Stimulated activated CD4-positive, alpha-beta T cell treated with anti-CD3 and anti-CD28 coated beads, Interleukin-1b, Interleukin-23, amount 100 ng/mL, for 4 hours (primary cell): ENCODE measurements at places on chromosomes 4 and X.

DNA sequence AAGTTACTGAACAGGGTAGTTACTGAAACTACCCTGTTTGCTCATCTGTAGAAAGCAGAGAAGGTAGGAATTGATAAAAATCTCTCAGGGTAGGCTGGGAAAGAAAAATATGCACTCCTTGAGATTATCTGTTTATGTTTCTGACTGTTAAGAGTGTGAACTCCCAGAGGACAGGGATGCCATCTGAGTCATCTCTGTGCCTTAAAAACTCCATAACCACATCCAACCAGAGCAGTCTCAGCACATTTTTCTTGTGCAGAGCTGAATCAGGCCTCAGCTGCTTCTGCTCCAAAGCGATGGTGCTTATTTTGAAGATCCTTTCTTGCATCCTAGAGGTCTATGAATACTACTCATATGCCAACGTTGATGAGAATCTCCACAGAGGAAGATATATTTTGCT, 9.9 kb downstream of the CENPVL3 start:
- no peak for DNase-seq

GRCh38 chr4:86688026-86688425, 93.9 kb downstream of the PTPN13 start:
- DNase-seq = no peak

GRCh38 chrX:68177542-68177941, 255.8 kb downstream of the OPHN1 start:
- DNase-seq = no peak

GRCh38 chrX:53383376-53384076, 38.9 kb downstream of the SMC1A start:
- DNase-seq = no peak

DNA sequence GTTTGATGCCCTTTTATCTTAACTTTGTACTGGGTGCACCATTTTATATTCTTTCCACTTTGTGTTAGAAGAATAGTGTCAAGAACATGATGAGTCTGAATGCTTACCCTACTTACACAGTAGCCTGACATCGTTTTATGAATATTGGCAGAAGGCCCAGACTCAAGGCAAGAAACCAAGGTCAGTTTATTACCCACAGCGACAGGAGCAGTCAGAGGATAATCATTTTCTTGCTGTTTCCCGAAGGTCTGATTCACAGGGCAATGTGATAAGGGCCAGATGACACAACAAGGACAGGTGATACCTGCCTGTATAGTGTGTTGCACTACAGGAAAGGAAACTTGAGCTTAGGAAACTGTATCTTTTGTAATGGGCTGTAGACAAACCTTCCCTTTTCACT, 417.4 kb downstream of the SPOCK3 start:
- DNase-seq = no peak

- no peak for DNase-seq
Measured at GRCh38 chrX:14673764-14674163, 144.4 kb downstream of the GLRA2 start.

- DNase-seq = no peak
Measured at GRCh38 chr4:73309211-73309610, 50.6 kb upstream of the ANKRD17 start.

DNA sequence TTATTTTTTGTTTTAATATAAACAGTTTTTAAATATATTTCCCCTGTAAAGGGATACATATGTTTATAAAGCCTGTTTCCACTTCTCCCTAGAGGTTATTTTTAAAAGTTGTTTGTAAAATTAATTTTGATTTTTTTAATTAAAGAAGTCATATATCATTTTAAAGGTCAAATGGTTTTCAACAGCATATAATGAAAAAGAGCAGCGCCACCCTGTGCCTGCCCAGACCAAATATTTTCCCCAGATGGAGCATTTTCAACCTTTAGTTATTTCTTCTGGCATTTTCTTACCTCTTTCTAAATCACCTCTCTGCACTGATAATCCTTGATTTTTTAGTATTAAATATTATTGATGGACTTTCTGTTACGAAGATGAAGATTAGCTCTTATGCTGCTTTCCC, 21.0 kb downstream of the MSX1 start:
- no peak for DNase-seq
